ENCODE measurements at places on chromosomes 6 and 20. TPM values are rescaled to one million over a fixed set of nuclear protein-coding genes. Genes with fewer than 3 reads are reported as not detected.
A peak's percentile ranks its signal among the peaks of the same experiment; 100 is the strongest.

DNA sequence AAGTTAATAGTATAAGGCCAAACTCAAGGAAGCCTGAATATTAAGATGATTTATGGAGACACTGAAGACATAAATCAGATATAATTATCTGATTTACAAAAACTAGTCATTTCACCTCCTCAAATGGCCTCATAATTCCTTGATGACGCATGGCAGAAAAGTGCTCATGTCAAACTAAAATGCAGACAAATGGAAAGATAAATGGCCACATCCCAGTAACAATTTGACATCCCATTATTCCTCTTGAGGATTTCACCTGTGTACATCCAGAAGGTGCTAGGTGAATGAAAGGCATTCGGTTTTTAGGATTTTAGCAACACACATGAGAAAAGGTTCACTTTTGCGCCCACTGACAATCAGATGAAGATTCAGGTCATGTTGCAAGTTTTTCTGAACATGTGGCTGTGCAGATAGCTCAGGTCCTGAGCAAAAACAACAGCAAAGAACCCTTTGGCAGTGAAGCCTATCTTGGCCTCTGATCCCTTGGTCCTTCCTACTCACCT lies 24.2 kb downstream of the SGK1 start:
- no peak for DNase-seq

The BPIFB2 gene
- not detected for polyA plus RNA-seq

GRCh38 chr20:61520893-61521460 lies 268.9 kb downstream of the CDH4 start:
- DNase-seq = no peak

DNA sequence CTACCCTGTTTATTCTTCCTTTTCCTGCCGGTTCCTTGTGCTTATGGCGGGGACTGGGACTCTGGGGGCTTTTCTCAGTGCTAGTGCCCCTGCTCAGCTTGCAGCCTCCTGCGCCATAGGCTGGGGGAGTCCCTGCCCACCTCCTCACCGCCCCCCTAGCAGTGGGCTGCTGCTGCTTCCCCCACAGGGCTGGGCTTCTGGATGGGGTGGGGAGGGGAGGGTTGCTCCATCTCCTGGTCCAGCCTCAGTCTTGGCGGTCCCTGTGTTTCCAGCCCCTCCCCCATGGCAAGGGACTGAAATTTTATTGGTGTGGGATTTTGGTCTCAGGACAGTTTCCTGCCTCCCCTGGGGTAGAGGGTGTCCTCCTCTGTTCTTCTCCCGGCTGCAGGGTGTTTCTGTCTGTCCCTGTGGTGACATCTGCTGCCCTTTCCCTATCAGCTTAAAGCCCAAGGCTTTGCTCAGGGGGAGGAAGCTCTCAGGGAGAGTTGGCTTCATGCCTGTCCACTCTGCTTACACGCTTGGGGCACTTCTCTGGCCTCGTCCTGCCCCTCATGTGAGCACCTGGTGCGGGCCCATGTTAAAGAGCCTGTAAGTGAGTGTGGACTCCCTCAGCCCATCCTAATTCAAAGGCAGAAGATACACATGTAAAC lies 100.6 kb downstream of the HIVEP1 start:
- no peak for DNase-seq

GRCh38 chr20:5714261-5715041 lies 35.8 kb upstream of the SHLD1 start:
- DNase-seq = no peak

The AGER gene
- polyA plus RNA-seq = 27.2 TPM

The ENPP3 gene
- 8.9 TPM for polyA plus RNA-seq

- no peak for DNase-seq
These were observed 220.5 kb downstream of the ANKRD60 start for GRCh38 chr20:58007947-58008346.

DNA sequence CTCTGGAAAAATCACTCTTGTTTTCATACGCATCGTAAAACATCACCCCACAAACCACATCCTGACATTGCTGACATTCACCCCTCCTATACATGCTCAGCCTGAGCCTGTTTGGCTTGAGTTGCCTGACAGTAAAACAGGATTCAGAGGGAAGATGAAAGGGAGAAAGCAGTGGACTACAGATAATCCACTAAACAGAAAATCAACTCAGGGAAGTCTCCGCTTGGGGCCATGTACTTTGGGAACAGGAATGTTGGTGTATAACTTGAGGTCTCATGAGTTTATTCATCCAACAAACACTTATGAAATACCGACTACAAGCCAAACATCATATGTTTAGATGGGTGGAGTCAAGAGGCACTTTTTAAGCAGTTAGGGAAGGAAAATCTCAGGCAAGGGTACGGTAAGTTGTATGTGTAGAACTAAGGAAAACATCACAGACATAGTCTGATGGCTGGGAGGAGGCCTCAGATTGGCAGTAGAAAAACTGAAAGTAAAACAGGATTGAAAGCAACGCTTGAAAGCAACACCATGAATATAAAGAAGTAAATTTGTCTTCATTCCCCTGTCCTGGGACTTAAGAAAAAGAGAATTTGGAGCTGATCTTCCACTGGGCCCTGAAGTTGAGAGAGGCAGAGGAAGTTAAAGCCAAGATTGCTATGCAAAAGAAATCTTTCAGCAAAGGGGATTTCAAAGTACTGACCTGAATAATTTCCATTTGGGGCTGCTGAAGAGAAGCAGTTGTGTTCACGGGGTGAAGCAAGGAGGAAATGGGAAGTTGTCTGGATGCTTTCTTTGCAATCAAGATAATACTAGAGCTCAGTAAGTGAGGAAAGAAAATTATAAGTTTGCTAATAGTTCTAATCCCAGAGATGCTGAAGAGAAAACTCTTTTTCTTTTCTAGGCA lies 28.8 kb downstream of the PDE7B start:
- no peak for DNase-seq

The PMEPA1 gene
- polyA plus RNA-seq = 22.9 TPM

The KHDC1L gene
- 0.32 TPM for polyA plus RNA-seq

- no peak for DNase-seq
These were observed 198.3 kb downstream of the JARID2 start for GRCh38 chr6:15444081-15444731.

DNA sequence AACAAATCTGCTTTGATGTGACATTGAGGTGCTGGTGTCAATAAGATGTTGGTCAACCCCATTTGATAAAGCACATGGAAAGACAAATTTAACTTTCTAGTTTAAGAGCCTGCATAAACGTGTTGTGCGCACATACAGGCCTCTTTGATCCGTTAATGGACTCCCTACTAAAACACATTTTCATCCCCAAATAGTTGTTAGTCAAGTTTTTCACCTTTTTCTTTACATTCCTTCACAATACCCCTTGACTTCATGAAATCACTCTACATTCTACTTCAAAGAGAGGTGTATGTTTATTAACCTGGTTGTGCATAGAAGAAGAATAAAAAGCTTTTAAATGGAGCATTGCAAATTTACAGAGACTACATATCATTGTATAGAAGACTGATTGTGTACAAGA lies 180.3 kb downstream of the HDGFL1 start:
- DNase-seq = no peak

- DNase-seq = no peak
These were observed 237.0 kb upstream of the CEP162 start for GRCh38 chr6:84464471-84464870.

The C6orf132 gene
- 6.5 TPM for polyA plus RNA-seq

The KCNQ2 gene
- polyA plus RNA-seq = 4.5 TPM

GRCh38 chr6:113491376-113491775 lies 365.8 kb upstream of the MARCKS start:
- DNase-seq = no peak

The TRDN gene
- 3.7 TPM for polyA plus RNA-seq

DNA sequence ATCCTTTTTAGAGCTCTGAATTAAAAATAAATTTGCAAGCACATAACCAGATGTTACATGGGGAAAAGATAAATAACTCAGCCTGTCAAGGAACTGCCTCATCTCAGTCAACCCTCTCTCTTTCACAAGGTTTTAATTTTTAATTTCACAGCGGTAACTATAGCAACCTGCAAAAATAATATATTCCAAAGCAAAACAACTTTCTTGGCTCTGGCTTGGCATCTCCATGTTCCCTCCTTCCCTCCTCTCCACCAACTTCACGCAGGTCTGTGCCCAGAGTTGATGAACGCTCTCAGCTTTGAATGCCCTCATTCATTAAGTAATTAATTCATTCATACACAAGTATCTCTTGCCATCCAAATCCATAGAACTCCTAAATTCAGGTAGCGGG lies 32.5 kb upstream of the SIRPA start:
- DNase-seq = no peak

- DNase-seq = no peak
These were observed 4.6 kb downstream of the IRF4 start for GRCh38 chr6:396126-396520.

GRCh38 chr6:135281227-135281626 lies 100.1 kb downstream of the MYB start:
- DNase-seq = no peak

DNA sequence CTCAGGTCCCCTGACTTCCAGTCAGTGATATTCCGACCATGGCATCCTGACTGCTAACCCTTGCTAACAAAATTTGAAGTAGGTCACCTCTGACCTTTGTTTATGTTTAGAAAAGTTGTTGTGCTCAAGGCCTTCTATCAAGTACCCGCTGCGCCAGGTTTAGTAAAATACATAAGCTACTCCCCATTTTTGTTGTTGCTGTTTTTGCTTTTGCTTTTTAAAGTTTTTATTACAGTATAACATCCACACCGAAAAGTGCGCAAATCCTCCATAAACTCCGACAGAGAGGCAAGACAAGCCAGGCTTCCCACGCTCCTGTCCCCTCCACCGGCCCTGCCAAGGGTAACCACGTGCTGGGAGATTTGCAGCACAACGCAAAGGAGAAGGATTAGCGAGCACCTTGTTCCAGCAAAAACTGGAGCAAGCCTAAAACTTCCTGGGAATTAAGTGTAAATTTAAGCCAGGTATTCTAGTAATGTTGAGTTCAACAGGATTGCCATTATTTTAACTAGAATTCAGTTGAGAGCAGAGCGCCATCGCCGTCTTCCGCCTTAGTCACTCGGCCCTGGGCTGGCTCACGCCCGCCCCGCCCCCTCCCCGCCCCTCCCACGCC lies 17.8 kb upstream of the HMGN4 start:
- DNase-seq = peak; percentile 67

GRCh38 chr20:43728686-43729255 lies 2.0 kb upstream of the GTSF1L start:
- DNase-seq = no peak

GRCh38 chr6:55636406-55637102 lies 57.6 kb upstream of the HMGCLL1 start:
- no peak for DNase-seq

GRCh38 chr6:39951716-39952115 lies 17.5 kb upstream of the MOCS1 start:
- no peak for DNase-seq

The CST5 gene
- polyA plus RNA-seq = 0.32 TPM

- no peak for DNase-seq
These were observed 159.2 kb downstream of the ATXN1 start for GRCh38 chr6:16602035-16602434.

The RAET1L gene
- polyA plus RNA-seq = not detected

DNA sequence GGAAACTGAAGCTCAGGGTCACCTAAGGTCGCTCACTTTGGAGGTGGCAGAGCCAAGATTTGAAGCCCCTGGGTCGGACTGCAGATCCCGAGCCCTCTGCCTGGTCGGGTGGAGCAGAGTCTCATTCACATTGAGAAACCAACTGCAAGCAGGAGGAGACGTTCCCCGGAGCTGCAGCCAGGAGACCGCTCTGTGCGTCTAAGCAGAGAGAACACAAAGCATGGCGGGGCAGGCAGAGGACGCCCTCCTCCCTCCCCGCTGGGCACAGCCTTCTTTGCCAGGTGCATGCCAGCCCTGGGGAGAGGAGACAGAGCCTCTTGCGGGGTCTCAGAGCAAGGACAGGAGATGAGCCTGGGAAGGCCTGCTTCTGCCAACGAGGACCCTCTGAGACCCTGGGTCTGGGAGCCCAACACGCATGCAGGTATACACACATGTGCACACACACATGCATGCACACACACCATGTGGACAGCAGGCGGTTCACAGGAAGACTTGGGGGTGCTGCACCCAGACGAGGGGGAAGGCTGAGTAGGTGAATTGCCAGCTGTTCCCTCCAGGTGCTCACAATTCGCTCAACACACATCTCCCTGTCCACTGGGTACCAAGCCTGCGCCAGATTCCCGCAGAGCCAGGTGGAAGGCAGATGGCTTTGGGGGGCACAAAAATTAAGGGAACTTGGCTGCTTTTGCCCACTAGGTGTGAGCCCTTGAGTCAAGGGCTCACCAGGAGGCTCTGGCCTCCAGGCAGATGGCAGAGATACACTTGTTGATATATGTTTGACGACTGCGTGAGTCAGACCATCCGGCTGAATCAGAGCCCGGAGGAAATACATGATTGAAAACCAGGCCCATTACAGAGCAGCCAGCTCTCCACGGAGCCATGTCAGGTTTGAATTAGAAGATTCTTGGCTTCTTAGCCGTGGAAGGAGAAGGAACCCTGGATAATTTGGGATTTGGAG lies 5.5 kb upstream of the NTSR1 start:
- no peak for DNase-seq

DNA sequence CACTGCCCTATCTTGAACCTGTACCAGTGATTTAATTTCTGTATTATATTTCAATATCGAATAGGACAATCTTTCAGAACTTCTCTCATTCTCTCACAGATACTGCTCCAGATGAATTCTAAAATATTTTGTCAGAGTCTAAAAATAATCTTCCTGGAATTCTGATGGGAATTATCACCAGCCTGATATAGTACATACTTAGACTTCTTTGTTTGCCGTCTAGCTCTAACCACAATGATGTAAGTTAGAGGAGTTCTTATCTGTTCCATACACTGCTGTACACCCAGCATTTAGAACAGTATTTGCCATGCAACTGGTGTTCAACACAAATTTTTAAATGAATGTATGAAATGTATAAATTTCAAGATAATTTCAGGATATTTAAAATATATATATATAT lies 1.3 kb upstream of the HUS1B start:
- DNase-seq = no peak

GRCh38 chr20:3904857-3905256 lies 15.7 kb downstream of the PANK2 start:
- DNase-seq = no peak

- DNase-seq = no peak
These were observed 226.6 kb downstream of the HACE1 start for GRCh38 chr6:104633125-104633524.

All from left renal cortex interstitium (tissue), 4 donors.